ENCODE measurements at places on chromosomes 16 and 17. TPM values are rescaled to one million over a fixed set of nuclear protein-coding genes. Genes with fewer than 3 reads are reported as not detected.

SEZ6L2 gene
- 100 TPM for total RNA-seq

DNA sequence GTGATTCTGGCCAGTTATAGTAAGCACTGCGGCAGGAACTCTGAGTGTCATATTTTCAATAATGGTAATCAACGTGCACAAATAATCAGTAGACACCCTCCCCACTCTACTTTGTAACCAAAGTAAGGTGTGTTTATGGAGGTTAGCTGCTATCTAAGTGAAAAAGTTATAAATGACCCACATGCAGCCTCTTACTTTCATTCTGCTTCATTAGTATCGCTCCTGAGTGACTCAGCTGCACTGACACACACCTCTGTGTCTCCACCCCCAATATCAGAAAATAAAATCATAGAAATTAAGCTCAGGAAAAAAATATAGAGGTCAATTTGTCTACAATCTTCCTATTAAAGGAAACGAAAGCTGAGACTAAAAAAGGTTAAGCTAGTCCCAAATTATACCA is 64.1 kb upstream of the TRAP1 start:
- DNase-seq: no peak

RTN4RL1 gene
- total RNA-seq: 31.5 TPM

DNA sequence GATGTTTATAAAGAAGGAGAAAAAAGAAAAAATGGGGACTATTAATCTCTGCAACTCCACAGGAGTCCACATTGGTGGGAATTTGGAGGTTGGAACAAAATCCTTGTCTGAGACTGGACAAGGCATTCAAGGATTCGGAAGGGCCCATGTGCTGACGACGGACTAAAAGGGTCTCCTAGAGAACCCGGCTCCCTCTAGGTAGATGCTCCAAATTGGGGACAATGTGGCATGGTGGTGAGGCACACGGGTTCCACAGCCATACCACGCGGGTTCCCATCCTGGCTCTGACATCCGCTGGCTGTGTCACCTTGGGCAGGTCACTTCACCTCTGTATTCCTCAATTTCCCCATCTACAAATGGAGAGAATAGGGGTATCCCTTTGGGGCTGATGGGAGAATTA is 227.4 kb downstream of the C16orf78 start:
- DNase-seq: no peak

MT3 gene
- 1.2 TPM for total RNA-seq

KCNJ18 gene
- total RNA-seq: 29.6 TPM

DNA sequence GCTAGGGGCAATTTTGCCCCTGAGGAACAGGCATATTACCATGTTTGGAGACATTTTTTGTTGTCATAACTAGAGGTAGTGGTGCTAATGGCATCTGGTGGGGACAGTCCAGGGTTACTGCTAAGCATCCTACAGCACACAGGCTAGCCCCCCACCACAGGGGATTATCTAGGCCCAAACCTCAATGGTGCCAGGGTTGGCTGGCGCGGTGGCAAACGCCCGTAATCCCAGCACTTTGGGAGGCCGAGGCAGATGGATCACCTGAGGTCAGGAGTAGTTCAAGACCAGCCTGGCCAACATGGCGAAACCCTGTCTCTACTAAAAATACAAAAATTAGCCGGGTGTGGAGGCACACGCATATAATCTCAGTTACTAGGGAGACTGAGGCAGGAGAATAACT is 15.2 kb downstream of the C1QTNF1 start:
- DNase-seq: peak; percentile 77

LITAFD gene
- not detected for total RNA-seq

GRCh38 chr16:86281421-86281820 is 228.9 kb upstream of the FOXF1 start:
- no peak for DNase-seq

GRCh38 chr17:21078016-21078780 is 35.4 kb upstream of the USP22 start:
- DNase-seq: no peak

- DNase-seq: no peak
Measured at GRCh38 chr17:47878203-47879027, 17.6 kb upstream of the SP2 start.

DNA sequence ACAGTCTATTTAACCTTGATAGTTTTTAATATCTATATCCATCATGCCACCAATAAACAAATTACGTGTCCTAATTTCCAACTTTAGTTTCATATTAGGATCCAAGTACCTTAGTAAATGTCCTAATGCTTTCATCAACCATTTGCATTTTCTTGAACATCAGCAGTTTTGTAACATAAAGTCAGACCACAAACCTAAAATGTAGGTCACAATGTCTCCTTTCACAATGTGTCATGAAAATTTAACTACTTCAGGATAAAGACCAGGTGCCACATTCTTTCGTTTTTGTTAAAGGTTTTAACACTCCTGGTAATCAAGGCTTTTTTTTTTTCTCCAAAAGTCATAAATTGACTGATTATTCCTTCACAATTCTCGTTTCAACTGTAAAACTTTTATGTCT is 310.7 kb upstream of the PMFBP1 start:
- DNase-seq: no peak

JPH3 gene
- not detected for total RNA-seq
